ENCODE measurements at places on chromosomes 2 and 18.

DNA sequence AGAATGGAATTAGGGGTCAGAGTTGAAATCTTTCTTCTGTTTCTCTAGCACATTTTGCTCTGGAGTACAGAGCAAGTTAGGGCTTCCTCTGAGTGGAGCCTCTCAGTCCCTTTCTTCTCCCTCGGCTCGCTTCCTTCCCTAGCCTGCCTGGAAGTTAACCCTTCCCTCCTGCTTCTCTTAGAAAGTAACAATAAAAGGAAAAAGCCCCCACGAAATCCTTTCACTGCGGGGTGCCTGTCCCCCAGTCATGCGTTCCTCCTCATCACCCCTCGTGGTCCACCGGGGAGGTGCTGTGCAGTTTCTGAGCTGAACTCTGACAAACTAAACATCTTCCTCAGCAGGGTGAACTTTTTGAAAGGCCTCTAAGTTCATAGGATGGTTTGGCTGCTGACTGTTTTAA, 2.0 kb downstream of the IGFBP2 start:
- DNase-seq: no peak

- DNase-seq: peak; percentile 53
Measured at GRCh38 chr2:23824777-23825212, 102.1 kb downstream of the ATAD2B start.

DNA sequence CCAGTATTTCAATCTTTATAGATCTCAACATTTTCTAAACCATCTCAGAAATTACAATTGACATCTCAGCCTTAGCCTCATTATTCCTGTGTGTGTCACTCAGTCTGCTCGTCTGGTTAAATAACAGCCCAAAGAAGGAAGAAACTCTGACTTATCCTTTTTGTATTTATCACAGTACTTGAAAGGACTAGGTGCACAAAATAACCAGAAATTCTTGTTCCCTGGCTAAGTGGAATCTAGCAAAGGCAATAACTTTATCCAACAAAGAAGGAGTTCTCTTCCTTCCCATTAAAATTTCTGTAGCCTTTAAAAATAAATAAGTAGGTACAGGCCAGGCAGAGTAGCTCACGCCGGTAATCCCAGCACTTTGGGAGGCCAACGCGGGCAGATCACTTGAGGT, 139.9 kb upstream of the PID1 start:
- no peak for DNase-seq

DNA sequence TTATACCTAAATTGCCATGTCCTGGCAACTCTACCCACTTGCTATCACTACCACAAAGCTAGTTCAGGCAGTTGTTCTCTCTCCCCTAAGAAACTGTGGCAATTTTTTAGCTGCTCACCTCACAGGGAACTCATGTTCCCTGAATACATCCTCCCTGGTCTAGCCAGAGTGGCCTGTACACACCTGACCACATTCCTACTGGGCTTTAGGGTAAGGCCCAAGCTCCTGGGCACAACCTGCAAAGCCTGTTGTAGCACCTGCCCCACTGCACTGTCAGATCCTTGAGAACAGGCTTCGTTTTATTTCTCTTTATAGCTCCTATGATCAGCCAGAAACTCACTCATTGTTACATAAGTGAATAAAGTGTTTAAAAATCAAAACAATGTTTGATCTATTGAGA, 21.5 kb downstream of the CNGA3 start:
- DNase-seq: no peak

- no peak for DNase-seq
Measured at GRCh38 chr2:62194558-62195420, 1.1 kb upstream of the B3GNT2 start.

DNA sequence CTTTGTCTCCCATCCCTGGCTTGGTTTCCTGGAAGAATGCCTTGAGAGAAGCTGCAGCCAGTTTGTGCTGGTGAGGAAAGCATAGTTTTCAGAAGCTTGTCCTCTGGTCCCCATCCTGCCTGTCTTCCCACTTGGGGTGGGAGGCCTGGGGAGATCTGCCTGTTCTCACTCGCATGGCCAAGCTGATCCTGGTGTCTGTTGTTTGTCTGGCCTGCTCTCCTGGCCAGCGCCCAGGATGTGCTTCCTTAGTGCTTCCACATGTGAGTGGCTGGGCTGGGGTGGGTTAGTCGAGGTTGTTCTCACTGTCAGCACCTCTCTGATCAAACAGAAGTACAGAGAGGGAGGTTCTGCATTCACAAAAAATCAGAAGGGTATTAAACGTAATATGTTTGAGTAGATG, 49.5 kb downstream of the PTPRM start:
- peak; percentile 43 for DNase-seq

DNA sequence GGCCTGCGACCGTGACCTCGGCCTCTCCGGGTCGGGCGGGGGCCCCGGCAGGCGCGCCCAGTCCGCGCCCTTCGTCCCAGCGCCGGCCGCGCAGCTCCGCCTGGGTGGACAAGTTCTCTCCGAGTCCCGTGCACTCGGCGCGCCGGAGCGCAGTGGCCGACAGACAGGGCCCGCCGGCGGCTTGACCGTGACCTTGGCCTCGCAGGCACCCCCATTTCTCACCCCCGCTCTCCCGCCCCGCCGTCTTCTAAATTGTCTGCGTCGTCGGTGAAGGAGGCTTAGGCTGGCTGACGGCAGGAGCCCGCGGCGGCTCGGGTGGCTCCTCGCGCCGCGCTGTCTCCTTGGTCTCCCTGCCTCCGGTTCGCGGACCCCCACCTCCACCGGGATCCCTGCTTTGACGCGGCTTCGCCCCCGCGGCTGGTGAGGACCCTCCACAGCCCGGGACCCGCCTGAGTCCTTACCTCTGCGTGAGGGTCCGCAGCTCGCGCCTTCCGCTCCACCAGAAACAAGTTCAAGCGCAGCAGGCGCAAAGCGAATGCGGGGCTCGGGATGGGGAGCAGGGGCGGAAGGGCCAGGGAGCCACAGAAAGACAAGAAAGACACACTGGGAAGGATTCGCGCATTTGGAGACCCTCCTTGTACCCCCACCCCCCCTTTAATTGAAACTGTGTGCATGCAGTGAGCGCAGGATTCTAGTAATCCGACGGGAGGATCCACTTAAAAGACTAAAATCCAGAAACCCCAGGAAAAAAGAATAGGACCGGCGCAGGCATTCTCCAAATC, 4.0 kb downstream of the PTGR3 start:
- DNase-seq: peak; percentile 54
